ENCODE measurements at places on chromosomes 13 and 19. TPM values are rescaled to one million over a fixed set of nuclear protein-coding genes. Genes with fewer than 3 reads are reported as not detected.

The NLRP7 gene
- not detected for total RNA-seq

- no peaks in the 10 kb centered on the region for H3K27me3 ChIP-seq
- no peak overlapping the region for H3K4me3 ChIP-seq
- no peak for DNase-seq
- H3K4me1 ChIP-seq: peaks cover 2% of the 10 kb centered on the region
- H3K36me3 ChIP-seq: no peaks in the 10 kb centered on the region
Observed at GRCh38 chr13:43830497-43830881, 43.7 kb upstream of the ENOX1 start.

DNA sequence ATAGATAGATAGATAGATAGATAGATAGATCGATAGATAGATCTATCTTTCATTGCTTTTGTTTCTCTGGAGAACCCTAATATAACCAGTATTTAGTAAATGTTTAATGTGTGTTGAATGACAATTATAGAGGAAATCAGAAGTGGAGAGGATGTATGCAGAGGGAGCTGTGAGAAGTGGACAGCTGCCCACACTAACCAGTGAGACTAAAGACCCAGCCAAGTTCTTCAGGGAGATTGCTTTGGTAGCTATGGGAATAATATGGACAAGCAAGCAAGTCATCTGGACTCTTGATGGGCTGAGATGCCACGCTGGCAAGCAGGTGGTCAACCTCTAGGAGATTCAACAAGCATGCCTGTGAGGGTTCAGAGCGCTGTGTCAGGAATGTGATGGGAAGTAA is 14.9 kb upstream of the INTS6 start:
- H3K27ac ChIP-seq: no peak overlapping the region
- no peak for DNase-seq
- no peaks in the 10 kb centered on the region for H3K27me3 ChIP-seq
- no peaks in the 10 kb centered on the region for H3K36me3 ChIP-seq
- no peak overlapping the region for H3K4me3 ChIP-seq
- H3K4me1 ChIP-seq: no peaks in the 10 kb centered on the region

DNA sequence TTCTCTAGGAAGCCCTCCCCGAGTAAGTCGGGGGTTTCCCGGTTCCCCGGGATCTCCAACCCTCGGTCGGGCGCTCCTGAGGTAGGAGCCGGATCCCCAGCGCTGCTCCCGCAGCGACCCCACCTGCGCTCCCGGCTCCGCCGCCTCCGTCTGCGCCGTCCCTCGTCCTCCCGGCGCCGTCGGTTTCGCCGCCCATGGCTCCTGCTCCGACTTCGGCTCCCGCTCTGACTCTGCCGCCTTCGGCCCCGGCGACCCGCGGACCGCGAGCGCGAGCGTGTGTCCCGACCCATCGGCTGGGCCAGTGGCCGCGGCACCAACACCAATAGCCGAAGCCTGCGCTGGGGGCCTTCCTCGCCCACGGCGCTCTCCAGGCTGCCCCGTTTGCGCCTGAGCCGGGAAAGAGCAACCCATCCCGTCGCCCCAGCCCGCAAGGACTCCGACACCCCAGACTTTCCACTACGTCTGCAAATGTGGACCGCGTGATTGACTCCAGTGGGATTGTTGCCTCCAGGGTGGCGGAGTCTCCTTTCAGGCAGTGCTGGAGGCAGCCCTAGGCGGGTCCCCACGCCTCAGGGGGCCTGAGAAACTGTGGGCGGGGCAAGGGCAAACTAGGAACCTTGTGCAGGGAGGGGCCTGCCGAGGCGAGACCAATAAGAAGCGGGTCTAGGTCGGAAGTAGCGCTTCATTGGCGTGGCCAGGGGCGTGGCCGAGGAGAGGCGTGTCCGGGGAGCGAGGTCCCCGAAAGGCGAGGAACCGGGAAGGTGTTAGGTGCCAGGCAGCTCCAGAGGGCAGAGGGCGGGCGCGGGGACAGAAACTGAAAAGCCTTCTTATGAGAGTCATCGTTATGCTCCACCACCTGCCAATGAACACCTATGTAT is at the start of gene CACTIN:
Gene CACTIN (minus strand): TSS at position 318 of the 878 bp plus-strand sequence. CDS start 28 bp downstream, at position 290.
- H3K36me3 ChIP-seq: peaks cover 6% of the 10 kb centered on the region
- peaks cover 27% of the 10 kb centered on the region for H3K4me1 ChIP-seq
- H3K27ac ChIP-seq: peak within 1 kb of the TSS; percentile 98
- peak; percentile 99 for DNase-seq
- H3K4me3 ChIP-seq: peak within 1 kb of the TSS; percentile 98

DNA sequence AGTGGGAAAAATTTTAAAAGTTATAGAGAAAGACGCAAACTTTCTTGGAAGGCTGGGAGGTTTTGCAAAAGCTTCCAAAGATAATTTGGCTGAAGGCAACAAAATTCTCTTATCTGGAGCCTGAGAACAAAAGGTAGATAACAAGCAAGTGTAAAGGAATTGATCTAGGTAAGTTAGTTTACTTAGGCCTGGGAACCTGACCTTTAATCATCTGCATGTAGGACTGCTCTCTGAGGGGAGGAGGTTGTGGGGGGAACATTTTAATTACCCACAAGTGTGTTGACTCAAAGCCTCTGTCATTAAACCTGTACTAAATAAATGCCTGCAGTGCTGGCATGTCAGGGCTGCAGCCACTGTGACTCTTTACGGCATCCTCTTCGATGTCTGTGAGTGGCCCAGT is 532.3 kb upstream of the SLITRK5 start:
- no peaks in the 10 kb centered on the region for H3K36me3 ChIP-seq
- H3K4me1 ChIP-seq: no peaks in the 10 kb centered on the region
- no peaks in the 10 kb centered on the region for H3K27me3 ChIP-seq
- DNase-seq: no peak
- no peak overlapping the region for H3K27ac ChIP-seq
- no peak overlapping the region for H3K4me3 ChIP-seq

The TTYH1 gene
- total RNA-seq: not detected

- no peaks in the 10 kb centered on the region for H3K36me3 ChIP-seq
- DNase-seq: no peak
- H3K4me1 ChIP-seq: peaks cover 11% of the 10 kb centered on the region
- H3K27ac ChIP-seq: no peak overlapping the region
- H3K4me3 ChIP-seq: no peak overlapping the region
Observed at GRCh38 chr19:493391-494170, 2.7 kb upstream of the MADCAM1 start.

GRCh38 chr19:45882652-45883585 is 3.0 kb downstream of the IRF2BP1 start:
- H3K27me3 ChIP-seq: no peaks in the 10 kb centered on the region
- peak overlapping the region; percentile 69 for H3K4me3 ChIP-seq
- peaks cover 27% of the 10 kb centered on the region for H3K4me1 ChIP-seq
- peaks cover 5% of the 10 kb centered on the region for H3K36me3 ChIP-seq

- no peak overlapping the region for H3K27ac ChIP-seq
- DNase-seq: no peak
- peaks cover 5% of the 10 kb centered on the region for H3K36me3 ChIP-seq
- H3K27me3 ChIP-seq: no peaks in the 10 kb centered on the region
Observed at GRCh38 chr19:2341982-2342381, 13.5 kb downstream of the SPPL2B start.

GRCh38 chr19:10631874-10632273 is 6.5 kb downstream of the SLC44A2 start:
- no peaks in the 10 kb centered on the region for H3K27me3 ChIP-seq
- H3K4me3 ChIP-seq: no peak overlapping the region
- peaks cover 40% of the 10 kb centered on the region for H3K36me3 ChIP-seq

DNA sequence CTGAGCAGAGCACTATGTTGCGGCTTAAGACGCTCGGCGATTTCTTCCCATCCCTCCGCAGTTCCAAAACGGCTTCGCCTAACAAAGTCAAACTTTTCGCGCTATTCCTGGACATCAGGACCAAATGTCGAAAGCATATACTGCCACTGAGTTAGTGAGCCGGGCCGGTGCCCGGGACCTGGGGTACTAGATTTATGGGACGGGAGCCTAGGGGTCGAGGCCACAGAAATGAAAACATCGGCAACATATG is 699 bp downstream of the RCBTB2 start:
- H3K4me1 ChIP-seq: peaks cover 14% of the 10 kb centered on the region
- peak overlapping the region; percentile 90 for H3K4me3 ChIP-seq
- peak overlapping the region; percentile 96 for H3K27ac ChIP-seq
- no peaks in the 10 kb centered on the region for H3K27me3 ChIP-seq
- no peak for DNase-seq

DNA sequence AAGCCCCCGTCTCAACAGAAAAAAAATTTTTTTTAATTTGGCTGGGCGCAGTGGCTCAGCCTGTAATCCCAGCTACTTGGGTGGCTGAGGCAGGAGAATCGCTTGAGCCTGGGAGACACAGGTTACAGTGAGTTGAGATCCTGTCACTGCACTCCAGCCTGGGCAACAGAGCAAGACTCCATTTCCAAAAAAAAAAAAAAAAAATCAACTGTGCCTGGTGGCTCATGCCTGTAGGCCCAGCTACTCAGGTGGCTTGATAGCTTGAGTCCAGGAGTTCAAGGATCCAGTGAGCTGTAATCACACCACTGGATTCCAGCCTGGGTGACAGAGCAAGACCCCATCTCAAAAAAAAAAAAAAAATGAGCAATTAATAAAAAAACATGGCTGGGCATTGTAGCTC is 1.3 kb upstream of the DOHH start:
- peaks cover 5% of the 10 kb centered on the region for H3K36me3 ChIP-seq
- no peak for DNase-seq
- H3K4me3 ChIP-seq: no peak overlapping the region
- no peaks in the 10 kb centered on the region for H3K27me3 ChIP-seq
- peaks cover 20% of the 10 kb centered on the region for H3K4me1 ChIP-seq
- no peak overlapping the region for H3K27ac ChIP-seq

- no peak overlapping the region for H3K4me3 ChIP-seq
- no peak for DNase-seq
- H3K4me1 ChIP-seq: peaks cover 9% of the 10 kb centered on the region
- H3K36me3 ChIP-seq: peaks cover 68% of the 10 kb centered on the region
- no peaks in the 10 kb centered on the region for H3K27me3 ChIP-seq
- H3K27ac ChIP-seq: peak overlapping the region; percentile 56
Observed at GRCh38 chr19:16087940-16088339, 11.6 kb downstream of the TPM4 start.

DNA sequence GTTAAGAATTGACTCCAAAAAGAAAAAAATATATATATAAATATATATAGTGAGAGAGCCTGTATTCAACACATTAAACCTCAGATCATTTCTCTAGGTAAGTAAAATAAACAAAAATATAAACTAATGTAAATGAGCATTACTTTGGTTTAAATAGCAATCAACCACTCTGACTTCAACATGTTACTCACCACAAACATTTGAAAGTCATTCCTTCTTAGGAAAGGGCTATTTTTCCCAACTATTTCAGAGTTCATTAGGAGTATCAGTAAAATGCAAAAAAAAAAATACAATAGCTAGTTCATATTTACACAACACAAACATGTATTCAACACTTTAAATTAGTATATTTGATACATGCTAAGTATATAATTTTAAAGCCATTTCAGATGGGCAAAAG is 40.5 kb downstream of the KLF12 start:
- H3K36me3 ChIP-seq: no peaks in the 10 kb centered on the region
- H3K4me3 ChIP-seq: no peak overlapping the region
- no peaks in the 10 kb centered on the region for H3K27me3 ChIP-seq
- peaks cover 14% of the 10 kb centered on the region for H3K4me1 ChIP-seq
- H3K27ac ChIP-seq: no peak overlapping the region
- no peak for DNase-seq

- DNase-seq: no peak
- H3K27ac ChIP-seq: peak overlapping the region; percentile 93
- H3K36me3 ChIP-seq: no peaks in the 10 kb centered on the region
- no peaks in the 10 kb centered on the region for H3K27me3 ChIP-seq
- H3K4me1 ChIP-seq: peaks cover 50% of the 10 kb centered on the region
- peak overlapping the region; percentile 27 for H3K4me3 ChIP-seq
Observed at GRCh38 chr19:42113641-42114348, 18.5 kb downstream of the POU2F2 start.

DNA sequence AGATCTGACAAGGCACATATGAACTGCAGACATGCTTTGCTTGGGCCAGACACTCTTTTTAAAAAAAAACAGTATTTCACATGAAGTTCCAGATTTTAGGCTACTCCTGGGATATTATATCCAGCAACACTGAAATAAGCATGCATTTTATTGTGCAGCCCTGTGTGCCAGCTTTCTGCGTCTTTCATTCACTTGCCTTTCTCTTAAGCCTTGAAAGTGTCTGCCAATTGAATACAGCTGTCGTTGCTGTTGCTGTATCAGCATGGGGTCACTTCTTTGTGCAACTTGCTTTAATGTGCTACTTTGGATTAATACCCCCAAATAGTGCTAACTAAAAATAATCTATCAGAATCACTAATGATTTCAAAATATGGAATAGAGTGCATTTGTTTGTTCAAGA is 657.8 kb downstream of the SLITRK6 start:
- H3K27me3 ChIP-seq: no peaks in the 10 kb centered on the region
- H3K27ac ChIP-seq: no peak overlapping the region
- DNase-seq: no peak
- H3K36me3 ChIP-seq: no peaks in the 10 kb centered on the region

- no peaks in the 10 kb centered on the region for H3K27me3 ChIP-seq
- H3K4me3 ChIP-seq: no peak overlapping the region
- no peak for DNase-seq
- peaks cover 8% of the 10 kb centered on the region for H3K4me1 ChIP-seq
- H3K36me3 ChIP-seq: no peaks in the 10 kb centered on the region
Observed at GRCh38 chr19:4232614-4233281, 3.4 kb downstream of the EBI3 start.

DNA sequence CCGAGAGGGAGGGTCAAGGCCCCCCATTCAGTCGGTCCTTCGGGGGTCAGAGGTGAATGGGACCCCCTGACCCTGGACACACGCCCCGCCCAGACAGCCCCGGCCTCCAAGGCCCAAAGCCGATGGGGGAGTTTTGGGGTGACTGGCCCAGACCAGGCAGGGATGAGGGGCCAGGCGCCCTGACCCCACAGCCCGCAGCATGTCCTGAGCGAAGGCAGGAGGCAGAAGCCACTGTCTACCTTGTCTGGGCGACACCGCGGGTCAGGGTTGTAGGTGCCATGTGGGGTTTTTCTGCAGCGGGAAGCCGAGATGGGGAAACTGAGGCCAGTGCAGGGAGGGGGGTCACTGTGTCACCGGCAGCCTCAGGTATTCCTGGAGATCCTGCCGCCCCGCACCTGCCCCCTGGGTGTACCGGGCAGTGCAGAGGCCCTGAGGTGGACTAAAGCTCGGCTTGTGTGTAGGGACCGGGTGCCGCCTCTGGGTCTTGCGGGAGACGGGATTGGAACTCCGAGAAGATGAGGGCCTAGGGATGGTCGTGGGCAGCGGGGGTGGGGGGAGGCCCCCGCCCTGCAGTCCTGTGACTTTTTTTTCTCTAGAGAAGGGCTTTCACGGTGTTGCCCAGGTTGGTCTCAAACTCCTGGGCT is 8.5 kb downstream of the ARID3A start:
- no peaks in the 10 kb centered on the region for H3K27me3 ChIP-seq
- DNase-seq: no peak
- H3K4me3 ChIP-seq: no peak overlapping the region
- peaks cover 43% of the 10 kb centered on the region for H3K4me1 ChIP-seq

- peaks cover 3% of the 10 kb centered on the region for H3K27me3 ChIP-seq
- no peak overlapping the region for H3K4me3 ChIP-seq
- H3K4me1 ChIP-seq: peaks cover 40% of the 10 kb centered on the region
- no peaks in the 10 kb centered on the region for H3K36me3 ChIP-seq
Observed at GRCh38 chr13:30832845-30833332, 73.2 kb upstream of the MEDAG start.

DNA sequence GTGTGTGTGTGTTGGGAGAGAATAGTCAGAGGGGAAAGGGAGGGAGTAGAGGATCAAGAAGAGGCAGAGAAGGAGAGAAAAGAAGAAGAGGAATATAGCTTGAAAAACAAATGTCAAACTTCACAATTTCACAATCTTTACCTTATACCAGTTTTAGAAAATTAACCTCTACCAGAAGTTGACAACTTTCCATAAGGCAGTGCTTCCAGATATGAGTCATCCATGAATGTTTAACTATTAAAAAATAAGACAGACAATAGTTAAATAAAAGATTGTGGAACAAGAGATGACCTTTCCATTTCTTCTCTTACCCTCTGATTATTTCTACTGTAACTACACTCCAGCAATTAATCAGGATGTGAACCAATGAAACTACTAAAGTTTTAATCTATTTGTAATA is 229.4 kb downstream of the ITGBL1 start:
- no peak overlapping the region for H3K4me3 ChIP-seq
- DNase-seq: no peak
- H3K36me3 ChIP-seq: peaks cover 21% of the 10 kb centered on the region
- no peaks in the 10 kb centered on the region for H3K27me3 ChIP-seq

The DIRAS1 gene
- total RNA-seq: 6.9 TPM
